Cardiac muscle cell (in vitro differentiated cells and primary cell): ENCODE measurements at places on chromosomes 2 and 18.

DNA sequence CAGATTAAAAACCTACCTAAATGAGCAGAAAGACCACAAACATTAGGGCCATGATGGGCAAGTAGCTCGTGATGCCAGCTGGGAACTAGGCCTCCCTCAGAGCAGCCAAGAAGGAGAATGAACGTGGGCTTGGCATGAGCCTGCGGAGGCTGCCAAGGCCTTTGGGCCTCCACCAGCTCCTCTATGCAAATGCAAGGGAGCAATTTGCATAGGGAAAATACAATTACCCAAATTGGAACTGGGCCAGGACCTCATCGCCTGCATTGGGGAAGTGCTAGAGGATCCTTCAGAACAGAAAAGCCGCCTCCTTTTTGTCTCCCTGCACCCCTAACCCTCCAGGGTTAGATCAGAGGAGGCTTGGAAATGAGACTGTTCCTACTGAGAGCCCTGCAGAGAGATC is 326.4 kb downstream of the SMAD2 start:
- no peak for DNase-seq

- no peak for DNase-seq
Observed at GRCh38 chr2:200590090-200590489, 4.3 kb downstream of the AOX1 start.

DNA sequence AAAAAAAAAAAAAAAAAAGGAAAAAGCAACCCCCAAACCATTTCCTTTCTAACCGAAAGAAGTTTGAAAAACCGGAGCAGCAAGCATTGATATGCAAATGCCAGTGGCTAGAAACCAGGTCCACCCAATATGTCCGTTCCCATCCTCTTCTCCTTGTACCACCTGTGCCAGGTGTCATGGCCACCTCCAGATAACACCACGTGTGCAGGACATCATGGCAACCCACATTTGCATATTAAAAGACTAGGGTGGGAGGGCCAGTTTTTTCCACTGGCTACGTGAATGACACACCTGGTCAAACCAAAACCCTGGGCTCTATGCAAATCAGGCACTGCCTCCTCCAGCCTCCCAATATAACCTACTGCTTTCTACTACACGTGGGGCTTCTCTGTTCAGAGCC is 303.3 kb upstream of the GULP1 start:
- no peak for DNase-seq

DNA sequence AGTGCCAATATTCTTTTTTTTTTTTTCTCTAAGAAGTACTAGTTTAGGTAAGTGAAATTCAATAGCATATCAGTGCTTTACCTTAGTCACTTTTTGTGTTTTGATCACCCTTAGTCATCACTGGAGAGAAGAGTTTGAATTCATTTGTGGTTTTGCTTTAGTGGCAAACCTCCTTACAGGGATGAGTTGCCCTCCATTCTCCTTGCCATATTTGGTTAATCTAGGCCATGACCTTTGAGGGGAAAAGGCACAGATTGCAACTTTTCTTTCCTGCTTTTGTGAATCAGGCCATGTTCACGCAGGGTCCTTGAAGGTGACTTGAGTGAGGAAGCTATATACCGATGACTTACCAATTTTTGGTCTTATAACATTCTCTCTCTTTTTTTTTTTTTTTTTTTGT is 34.4 kb downstream of the PLEKHA3 start:
- no peak for DNase-seq

DNA sequence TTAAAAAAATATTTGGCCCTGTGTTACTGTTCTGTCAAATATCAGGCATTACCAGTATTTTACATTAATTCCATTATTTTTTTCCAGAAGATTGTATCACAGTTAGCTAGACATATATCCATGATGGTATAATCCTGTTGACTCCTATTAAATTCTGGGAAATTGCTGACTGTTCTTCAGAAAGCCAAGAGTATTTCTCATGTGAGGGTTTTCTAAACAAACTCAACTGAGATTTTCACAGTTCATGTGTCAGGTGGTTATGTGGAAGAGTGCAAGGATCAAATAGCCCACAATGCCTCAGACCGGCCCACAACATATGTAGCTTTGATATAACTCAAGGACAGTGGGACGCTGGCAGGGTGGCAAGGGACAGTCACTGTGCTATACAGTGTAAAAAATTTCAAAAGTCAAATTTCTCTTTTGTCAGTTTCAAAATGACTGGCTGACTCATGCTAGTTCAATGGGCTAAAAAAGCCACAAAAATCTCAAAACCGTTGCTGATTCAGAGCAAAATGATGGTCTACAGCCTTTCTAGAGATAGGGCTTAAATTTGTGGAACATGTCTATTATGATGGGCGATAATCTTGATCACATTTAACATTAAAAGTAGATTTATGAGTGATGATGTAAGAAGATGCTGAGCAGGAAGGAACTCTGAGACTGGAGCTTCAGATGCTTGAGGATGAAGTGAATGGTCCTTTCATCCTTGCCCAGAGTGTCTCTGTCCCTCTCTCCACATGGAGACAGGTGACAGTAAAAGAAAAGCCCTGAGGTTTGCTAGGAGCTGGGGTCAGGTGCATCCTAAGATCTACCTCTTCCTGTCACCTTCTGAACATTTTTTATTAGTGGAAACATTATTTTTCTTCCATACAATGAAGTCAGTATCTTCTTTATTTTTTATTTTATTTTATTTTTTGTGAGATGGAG is 175.8 kb upstream of the PIEZO2 start:
- no peak for DNase-seq

- DNase-seq = no peak
Observed at GRCh38 chr2:1787755-1788477, 43.6 kb upstream of the PXDN start.

DNA sequence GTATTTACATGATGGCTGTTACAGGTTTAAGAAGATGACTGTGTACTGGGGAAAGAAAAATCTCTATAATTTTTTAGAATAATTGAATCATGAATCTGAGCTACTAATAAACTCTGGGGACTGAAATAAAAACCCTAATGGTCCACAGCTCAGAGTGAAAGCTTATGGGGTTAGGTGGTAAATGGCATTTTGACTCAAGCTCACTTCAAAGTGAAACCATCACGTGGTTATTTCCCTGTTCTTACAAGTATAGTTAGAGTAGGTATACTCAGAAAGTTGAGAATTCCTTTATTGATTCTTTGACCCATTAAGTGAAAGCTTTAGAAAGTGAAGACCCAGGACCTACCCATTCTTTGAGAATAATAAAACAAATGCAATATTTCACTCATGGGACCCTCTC is 626.2 kb upstream of the SETBP1 start:
- DNase-seq = no peak

GRCh38 chr2:141703501-141703900 is 427.3 kb downstream of the LRP1B start:
- DNase-seq = no peak

- DNase-seq = no peak
Observed at GRCh38 chr2:67384123-67384822, 12.9 kb upstream of the ETAA1 start.

- no peak for DNase-seq
Observed at GRCh38 chr2:209525331-209525730, 101.5 kb downstream of the MAP2 start.

GRCh38 chr2:41087946-41088345 is 636.1 kb upstream of the SLC8A1 start:
- DNase-seq = no peak

- no peak for DNase-seq
Observed at GRCh38 chr2:211367711-211368110, 811.3 kb downstream of the CPS1 start.

- no peak for DNase-seq
Observed at GRCh38 chr2:240993446-240994170, 4.8 kb upstream of the SNED1 start.

DNA sequence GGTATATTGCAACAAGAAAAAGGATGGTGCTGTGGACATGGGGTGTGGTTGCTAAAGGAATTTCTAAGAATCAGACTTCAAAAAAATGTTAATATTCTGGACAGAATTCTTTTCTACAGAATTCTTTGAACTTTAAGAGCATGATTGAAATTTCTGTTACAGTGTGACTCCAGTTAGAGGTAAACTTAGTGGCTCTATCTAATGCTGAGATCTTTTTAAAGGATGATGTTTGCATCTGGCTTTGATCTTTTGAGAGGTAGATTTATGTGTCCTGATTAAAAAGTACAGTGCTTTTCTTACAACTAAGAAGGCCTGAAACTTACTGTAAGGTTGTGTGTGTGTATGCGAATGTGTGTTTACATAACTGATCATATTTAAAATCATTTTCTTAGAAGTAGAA is 25.4 kb downstream of the NCK2 start:
- no peak for DNase-seq

DNA sequence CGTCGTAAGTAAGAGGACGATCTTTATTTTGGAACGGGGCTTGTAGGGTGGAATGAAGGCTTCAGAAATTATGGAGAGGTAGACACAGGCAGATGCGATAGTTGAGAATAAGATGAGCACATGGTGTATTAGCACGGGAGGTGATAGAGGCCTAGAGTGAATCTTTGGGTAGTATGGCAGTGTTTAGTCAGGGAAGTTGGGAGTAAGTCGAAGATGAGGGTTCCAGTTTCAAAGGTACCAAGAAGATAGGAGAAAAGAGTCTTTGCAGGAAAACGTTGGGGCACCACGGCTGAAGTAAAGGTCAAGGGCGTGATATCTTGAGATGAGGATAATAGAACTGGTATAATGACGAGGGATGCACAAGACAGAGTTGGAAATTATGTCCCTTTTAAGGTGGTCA is 654 bp downstream of the PIK3C3 start:
- no peak for DNase-seq

DNA sequence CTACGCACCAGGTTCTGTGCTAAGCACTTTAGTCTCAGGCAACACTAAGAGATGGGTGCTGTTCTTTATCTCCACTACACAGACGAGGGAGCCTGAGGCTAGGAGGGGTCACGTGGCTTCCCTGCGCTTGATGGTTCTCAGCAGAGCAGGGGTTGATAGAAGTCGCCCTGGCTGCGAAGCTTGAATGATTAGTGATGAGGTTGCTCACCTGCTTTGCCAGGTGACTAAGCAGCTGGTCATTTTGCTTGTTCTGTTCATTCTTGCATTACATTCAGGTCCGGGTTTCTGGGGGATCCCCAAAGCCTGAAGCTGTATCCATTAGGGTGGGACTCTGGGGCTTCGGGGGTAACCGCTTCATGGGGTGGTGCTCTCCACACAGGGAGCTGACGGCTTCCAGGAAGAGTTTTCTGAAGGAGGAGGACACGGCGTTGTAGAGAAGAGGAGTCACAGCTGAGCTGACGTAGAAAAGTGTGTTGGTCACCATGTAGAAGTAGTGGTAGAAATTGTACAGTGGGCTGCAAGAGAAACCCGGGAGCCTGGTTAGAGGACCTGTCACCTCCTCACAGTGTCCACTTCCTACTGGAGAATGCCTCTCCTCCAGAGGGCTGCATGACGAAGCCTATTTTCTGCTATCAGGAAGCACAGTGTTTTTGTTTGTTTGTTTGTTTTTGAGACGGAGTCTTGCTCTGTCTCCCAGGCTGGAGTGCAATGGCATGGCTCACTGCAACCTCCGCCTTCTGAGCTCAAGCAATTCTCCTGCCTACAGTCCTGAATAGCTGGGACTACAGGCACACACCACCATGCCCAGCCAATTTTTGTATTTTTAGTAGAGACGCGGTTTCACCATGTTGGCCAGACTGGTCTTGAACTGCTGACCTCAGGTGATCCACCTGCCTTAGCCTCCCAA is 11.5 kb downstream of the NTSR2 start:
- no peak for DNase-seq

GRCh38 chr18:75029481-75029880 is 179.5 kb downstream of the PTGR3 start:
- DNase-seq = no peak

DNA sequence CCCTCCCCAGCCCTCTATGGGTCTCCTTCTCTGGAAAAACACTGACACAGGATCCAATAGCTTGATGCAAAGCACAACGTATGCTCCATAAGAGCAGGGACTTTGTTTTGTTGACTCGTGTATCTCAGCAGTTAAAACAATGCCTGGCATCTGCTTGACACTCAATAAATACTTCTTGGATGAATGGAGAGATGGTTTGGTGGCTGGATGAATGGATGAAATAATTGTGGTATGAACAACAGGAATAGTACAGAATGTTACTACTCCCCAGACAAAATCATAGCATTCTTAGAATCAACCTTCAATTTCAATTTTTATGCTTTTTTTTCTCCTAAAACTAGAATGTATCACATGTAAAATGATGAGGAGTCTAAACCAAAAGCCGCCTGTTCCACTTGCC is 57.4 kb downstream of the KCNE4 start:
- DNase-seq = no peak

- DNase-seq = peak; percentile 51
Observed at GRCh38 chr2:71852141-71852711, 295.4 kb downstream of the CYP26B1 start.

DNA sequence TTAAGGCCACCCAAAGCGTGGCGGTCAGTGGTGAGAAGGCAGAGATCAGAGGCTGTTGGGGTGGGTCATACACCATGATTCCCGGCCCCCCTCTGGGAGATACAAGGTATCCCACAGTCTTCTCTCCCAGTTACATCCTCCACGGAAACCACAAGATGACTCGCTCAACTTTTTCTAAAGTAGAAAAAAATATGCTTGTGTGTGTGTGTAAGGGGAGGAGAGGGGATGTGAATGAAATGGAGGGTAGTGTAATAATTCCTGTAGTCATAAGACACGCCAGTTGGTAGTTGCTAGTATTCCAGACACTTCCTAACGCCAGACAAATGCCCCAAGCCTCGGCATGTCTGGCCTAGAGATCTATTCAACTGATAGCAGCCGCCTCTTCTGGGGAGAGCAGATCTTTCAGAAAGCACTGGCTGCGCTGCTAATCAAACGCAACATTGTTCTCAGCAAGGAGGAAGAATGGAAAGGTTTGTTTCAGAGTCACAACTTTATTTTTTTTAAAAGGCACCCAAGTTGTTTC is 143.5 kb downstream of the TGIF1 start:
- peak; percentile 81 for DNase-seq

GRCh38 chr2:240643093-240643810 is 18.0 kb downstream of the GPR35 start:
- DNase-seq = no peak

- no peak for DNase-seq
Observed at GRCh38 chr2:10019174-10019573, 24.2 kb upstream of the KLF11 start.

DNA sequence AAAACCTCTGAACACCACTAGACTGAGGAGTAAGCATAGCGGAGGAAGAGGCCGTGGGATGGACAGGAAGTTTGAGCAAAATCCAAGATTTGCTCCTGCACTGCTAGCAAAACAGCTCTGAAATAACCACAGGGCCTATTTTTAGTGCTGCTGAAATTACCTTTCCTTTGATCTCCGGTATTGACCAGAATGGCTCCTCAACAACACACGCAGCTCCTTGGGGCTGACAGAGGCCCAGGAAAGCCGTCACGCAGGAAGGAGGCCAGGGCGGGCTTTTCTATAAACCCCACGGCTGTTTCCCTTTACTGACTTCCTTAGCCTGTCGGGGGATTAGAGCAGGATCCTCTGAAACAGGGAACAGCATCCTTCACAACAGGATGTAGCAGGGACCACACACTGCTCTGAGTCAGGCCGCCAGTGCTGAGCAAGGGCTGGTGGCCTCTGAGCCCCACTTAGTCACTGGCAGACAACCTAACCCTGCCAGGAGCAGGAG is 80.8 kb upstream of the LCLAT1 start:
- DNase-seq = no peak

GRCh38 chr2:217972490-217972889 is 30.3 kb downstream of the TNS1 start:
- DNase-seq = no peak

- DNase-seq = no peak
Observed at GRCh38 chr2:146461068-146461467, 1383.8 kb upstream of the ACVR2A start.

GRCh38 chr2:18899725-18900124 is 310.4 kb upstream of the NT5C1B start:
- DNase-seq = no peak

GRCh38 chr2:99489063-99489760 is 605 bp downstream of the REV1 start:
- DNase-seq = peak; percentile 81
